ENCODE measurements at places on chromosomes 1 and 21.

- no peak for DNase-seq
These were observed 54.6 kb upstream of the IPO9 start for GRCh38 chr1:201774224-201774982.

DNA sequence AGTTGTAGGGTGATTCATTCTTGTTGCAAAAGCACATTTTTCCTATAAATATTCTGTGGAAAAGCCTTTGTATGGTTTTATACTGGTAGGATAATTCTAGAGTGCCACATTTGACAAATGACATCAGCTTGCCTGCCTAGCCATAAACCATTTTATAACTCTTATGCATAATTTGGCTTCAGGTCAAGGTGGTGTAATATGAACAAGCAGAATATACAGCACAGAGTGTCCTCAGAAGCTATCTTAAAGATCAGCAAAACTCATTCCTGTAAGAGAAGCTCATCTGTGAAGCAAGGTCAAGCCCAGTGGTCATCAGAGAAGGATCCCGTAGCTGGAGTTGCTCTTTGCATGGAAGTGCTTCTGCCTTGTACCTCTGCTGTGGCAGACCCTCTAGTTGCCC lies 24.0 kb upstream of the C1orf21 start:
- no peak for DNase-seq

DNA sequence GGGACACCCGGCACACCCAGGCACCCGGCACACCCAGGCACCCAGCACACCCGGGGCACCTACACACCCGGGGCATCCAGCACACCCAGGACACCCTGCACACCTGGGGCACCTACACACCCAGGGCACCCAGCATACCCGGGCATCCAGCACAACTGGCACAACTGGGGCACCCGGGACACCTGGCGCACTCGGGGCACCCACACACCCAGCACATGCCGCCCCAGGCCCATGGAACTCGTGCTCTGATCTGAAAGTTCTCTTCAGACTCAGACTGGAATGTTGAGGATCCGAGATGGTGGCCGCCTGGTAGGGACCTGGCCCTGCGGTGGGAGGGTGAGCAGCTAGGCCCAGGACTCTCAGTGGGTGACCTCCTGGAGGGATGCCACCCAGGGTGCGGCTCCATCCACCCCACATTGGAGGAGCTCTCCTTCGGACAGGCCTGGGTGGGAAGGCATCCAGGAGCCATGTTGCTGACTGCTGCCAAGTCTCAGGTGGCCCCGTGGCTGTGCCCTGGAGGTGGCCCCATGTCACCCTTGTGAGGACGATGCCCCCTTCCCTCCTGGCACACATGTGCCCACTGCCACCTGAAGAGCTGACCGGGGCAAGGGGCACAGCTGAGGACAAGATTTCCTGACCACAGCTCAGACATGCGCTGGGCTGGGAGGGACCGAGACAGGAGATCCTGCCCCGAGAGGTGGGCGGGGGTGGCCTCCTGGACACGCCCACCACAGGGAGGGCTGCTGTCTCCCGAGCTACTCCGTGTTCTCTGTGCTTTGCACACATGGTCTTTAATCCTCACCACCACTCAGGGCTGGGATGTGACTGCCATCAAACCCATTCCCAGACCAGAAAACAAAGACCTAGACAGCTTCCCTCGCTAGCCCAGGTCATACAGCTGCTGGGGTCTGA lies 37.0 kb downstream of the UBE2G2 start:
- DNase-seq: no peak

GRCh38 chr1:63713627-63714481 lies 60.0 kb upstream of the ROR1 start:
- DNase-seq: no peak

DNA sequence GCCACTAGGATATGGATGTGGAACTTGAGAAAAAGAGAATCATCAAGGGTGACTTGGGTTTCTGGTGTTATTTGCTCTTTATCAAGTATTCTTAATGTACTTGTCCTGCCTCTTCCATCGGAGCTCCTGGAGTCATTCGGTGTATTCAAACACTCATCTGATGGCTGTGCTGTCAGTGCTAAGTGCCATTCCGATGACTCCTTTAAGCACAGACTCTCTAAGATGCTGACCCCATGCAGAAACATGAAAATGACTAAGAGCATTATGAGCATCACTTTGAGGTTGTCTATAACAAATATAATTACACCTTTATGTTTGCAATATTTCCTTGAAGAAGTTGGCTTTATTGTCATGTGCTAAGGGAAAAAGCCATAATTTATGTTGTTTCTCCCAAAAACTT lies 11.3 kb upstream of the RPL5 start:
- DNase-seq: no peak

DNA sequence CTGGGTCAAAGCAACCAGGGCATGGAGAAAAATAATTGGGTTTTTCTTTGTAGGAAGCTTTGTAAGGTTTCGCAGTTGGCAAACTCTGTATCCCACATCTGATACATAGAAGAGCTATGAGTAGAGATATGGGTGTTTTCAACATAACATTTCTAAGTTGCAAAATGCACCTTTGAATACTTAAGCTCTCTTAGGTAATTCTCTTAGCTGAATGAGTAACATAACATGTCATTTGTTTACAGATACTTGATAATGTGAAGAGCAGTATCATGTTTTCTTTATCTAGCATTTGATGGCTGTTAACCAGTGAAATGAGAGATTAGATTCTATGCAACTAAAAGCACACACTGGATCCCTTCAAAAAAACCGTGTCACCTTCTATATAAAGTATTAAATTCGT lies 21.6 kb downstream of the RAVER2 start:
- DNase-seq: no peak

GRCh38 chr1:64357422-64357821 lies 112.5 kb upstream of the CACHD1 start:
- DNase-seq: no peak

DNA sequence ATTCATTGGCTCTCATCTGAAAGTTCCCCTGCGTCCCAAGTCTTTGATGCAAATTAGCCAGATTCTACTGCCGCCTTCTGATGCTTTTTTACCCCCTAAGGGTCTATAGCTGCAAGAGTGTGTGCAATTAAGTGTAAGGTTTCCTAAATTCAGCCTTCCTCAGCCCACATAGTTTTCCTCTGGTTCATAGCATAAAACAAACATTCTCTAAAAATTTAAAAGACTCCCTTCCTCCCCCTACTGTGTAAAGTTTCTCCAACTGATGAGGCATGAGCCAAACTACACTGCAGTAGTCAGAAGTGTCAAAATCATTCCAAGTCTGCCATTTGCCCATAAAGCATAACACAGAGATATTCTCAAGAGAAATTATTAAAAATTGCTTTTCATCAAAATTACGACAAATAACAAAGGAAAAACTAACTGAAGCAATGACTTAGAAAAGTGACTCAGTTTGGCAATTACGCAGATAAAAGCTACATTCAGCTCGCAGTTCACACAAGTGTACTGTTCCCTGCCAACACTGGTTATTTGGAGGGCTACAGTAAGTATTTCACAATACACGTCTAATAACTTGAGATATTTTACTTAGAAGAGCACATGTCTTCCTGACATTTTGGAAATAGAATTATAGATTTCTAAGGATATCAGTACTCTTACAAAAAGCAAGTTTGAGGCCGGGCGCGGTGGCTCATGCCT lies 15.4 kb downstream of the KCNH1 start:
- DNase-seq: no peak

GRCh38 chr1:220342853-220343252 lies 70.6 kb upstream of the RAB3GAP2 start:
- DNase-seq: no peak

GRCh38 chr1:221334062-221334461 lies 407.8 kb downstream of the DUSP10 start:
- DNase-seq: no peak

- DNase-seq: no peak
These were observed 67.8 kb downstream of the NTMT2 start for GRCh38 chr1:170213596-170213995.

GRCh38 chr1:86201311-86201710 lies 44.7 kb upstream of the COL24A1 start:
- DNase-seq: no peak

GRCh38 chr1:213075725-213076124 lies 24.7 kb downstream of the RPS6KC1 start:
- DNase-seq: no peak

DNA sequence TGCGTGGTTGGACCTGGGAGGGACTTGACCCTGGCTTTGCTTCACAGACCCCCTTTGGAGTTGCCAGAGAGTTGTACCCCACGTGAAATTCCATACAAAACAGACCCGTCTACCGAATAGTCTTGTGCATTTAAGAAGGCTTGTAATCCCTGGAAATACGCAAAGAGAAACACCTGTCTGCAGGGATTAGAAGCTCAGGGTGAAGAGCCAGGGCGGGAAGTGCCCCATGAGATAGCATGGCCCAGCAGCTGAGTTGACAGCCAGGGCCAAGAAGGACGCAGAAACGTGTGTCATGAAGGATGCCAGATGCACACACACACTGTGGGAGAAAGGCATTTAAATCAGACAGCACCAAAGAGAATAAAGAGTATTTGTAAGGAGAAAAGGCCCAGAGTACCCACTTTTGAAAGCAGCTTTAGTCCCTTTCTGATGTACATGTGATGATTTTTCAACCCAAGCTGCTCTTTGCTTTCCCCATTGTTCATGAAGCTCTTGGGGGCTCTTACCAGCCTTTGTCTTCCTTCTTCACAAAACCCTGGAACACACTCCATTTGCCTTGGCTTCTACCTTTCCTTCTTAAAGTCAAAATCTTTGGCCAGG lies 46.6 kb downstream of the PCP4 start:
- DNase-seq: no peak

DNA sequence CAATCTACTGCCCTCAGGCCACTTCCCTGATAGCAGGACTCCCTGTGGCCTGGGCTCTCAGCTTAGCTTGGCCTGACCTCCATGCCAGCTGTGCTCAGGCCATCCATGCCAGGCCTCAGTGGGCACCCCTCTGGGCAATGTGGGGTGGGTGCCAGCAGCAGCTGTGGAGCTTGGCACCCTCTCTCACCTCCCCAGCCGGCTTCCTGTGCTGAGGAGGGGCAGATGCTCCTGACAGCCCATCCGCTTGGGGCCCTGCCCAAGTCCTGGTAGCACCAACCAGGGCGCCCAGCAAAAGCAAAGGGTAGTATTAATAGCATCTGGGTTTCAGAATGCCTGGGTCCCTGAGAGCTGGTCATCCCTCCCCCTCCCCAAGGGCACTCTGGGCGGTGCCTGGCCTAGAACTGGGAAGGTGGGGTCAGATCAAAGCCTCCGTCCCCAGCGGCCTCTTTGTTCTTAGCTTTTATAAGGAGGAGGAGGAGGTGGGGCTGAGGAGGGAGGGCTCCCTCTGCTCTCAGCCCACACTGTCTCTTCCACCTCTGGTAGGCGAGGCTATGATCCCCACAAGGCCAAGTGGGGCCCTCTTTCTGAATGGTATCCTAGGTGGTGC lies 6.1 kb downstream of the EFNA4 start:
- no peak for DNase-seq

DNA sequence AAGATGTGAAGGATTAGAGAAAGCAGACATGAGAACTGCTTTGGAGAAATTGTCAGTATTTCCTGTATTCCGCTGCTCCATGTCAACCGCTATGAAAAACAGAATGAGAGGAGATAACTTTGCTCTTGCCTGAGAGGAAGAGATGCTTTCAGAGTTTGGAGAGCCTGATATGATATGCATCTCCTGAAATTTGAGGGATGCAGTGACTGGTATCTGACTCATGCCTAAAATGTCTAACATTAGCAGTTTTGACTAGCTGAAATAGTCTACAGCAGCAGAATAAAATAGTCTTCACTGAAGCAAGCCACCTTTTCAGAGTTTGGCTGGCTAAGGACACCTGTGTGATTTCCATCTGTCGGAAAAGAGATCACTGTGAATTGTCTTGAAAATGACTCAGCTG lies 165.8 kb upstream of the LRRC7 start:
- DNase-seq: no peak

DNA sequence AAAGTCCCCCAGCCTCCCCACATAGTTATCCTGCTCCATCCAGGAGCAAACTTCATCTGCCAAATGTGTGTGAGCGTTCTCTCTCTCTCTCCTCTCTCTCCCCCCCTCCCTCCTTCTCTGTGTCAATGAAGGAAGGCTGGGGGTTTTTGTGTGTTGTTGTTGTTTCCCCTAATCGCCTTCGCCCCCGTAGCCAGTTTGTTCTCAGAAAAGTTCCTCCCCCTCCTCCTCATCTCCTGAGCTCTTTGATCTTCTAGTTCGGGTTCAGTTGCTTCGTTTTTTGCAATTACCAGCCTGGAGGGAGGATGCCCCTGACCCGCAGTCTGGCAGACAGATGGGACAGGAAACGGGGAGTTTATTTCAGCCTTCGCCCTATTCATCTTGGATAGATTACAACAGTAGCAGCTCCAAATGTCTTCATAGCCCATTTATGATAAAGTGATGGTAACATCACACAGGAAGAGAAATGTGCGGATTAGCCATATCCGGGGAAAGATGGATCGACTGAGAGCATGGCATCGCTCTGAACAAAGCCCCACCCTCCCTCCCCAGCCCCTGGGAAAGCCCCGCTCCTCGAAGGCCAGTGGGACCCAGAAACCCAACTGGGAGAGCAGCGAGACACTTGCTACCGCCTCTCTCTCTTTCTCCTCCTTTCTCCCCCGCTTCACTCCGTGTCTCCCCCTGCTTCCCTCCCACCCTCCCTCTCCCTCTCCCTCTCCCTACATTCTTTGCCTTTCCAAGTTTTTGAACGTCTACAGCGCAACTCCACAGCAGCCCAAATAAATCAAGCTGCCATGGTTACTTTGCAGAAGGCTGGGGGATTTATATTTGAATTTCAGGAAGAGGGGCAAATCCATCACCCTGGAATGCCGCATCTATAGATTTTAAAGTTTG lies 139.7 kb upstream of the ARHGEF16 start:
- DNase-seq: no peak

DNA sequence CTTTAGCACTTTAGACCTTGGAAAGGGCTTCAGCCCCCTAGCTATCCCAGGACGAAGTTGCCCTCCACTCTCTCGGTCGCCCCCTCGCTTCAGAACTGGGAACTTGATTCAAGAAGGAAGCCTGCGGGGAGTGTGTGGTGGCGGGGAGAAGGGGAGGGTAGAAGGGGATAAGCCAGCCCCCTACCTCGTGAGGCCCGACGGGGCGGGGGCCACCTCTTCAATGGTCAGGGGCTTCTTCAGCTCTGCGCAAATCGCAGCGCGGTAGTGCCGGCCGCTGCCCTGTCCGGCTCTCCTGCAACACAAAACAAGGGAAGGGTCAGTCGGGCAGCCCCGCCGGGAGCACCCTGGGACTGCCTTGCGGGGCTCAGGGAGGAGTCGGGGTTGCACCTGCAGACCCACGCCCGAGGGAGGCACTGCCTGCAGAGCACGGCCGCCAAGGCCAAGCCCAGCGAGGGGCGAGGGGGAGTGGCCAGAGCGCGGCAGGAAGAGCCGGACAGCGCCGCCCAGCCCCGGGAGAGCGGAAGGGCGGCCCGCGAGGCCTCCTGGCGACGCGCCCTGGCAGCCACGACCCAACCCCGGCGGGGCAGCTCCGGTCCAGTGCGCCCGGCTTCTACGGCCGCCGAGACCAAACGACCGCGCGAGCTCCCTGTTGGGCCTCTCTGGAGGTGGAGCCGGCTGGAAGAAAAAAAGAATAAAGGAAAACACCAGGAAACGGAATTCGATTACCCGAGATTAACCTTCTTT lies 56.2 kb upstream of the RASAL2 start:
- DNase-seq: peak; percentile 36

GRCh38 chr1:86470859-86471258 lies 2.1 kb downstream of the CLCA1 start:
- DNase-seq: no peak
